ENCODE measurements at places on chromosomes 7 and 10.

DNA sequence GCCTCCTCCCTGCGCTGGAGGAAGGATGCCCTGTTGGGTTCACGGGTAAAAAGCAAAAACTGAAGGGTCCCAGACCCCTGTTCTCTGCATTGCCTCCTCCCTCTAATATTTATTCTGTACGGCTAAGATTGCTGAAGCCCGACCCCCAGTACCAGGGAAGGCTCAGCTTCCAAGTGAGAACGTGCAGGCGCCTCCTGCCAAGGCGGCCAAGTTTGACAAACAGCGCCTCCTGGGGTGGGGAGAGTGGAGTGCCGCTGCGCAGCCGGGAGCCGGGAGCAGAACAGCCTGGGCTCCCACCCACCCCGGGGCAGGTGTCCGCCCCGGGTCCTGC, 4.7 kb upstream of the EBF3 start:
- peak; percentile 45 for DNase-seq

GRCh38 chr10:48655411-48656240, 29.0 kb upstream of the WDFY4 start:
- DNase-seq, result peak; percentile 79

- no peak for DNase-seq
Observed at GRCh38 chr7:107017965-107018719, 26.4 kb upstream of the PRKAR2B start.

DNA sequence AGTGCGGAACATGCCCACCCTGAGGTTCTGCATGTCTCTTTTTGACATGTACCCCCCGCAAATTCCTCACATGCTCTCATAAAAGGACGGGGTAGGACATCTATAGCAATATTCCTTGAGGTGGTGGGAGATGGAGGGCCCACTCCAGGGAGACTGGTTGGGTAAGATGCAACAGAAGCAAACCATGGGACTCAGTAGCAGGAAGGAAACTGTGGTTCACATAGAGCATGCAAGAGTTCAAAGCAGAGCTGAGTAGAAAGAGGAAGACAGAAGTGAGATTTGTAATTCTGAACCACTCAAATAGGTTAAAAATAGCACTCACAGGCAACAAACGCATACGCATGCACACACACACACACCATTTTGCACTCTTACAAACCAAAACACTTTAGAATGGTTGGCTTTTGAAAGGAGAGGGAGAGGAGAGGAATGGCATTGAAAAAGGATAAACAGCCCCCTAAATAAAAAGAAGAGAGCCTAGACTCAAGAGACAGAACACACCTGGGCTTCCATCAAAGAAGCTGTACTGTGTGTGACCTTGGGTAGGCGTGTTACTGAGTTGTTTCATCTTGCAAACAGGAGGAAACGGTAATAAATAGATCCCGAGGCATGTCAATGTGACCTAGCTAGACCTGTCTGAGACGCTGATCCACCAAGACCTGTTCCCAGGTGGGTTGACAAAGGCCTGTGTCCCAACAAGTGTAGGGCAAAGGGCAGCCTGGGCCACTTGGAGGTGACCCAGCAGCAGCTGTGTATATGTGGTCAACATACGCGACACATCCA, 77.6 kb upstream of the LRRC4 start:
- DNase-seq, result no peak

- DNase-seq, result peak; percentile 66
Observed at GRCh38 chr10:77504196-77504872, 133.3 kb downstream of the KCNMA1 start.

Measured in ELR (cell line).